ENCODE measurements at places on chromosomes 13 and 19.

GRCh38 chr19:46488551-46488950, 7.1 kb downstream of the PNMA8B start:
- DNase-seq, result no peak

- no peak for DNase-seq
Measured at GRCh38 chr19:44891016-44891882, at the start of gene TOMM40. TSS of gene TOMM40 (plus strand) at chr19:44891254. CDS start at chr19:44891416, 162 bp downstream.

DNA sequence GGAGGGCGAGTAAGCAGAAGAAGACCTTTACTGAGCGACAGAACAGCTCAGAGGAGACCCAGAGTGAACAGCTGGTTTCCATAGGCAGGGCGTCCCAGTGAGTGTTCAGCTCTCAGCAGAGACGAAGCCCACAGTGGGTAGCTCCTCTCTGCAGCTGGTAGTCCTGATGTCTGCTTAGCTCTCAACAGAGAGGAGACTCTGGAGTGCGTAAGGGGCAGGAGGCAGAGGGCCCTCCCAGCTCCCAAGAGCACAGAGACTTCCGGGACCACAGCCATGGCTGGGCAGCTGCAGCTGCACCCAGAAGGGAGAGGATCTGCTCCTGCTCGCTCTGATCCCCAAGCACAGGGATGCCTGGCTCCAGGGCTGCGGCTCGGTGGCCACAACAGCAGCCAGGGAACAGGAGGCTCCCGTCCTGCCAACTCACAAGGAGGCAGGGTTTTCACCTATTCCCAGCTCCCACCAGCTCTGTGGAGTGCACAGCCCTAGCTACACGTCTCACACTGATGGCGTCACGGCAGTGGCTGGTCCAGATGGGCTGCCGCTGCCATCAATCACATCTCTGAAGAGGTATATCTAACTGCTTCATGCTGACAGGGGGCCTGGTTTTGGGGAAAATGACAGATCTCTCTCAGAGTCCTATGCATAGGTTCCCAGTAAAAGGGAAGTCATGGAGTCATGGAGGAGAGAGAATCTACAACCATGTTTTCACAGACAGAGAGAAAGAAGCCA, 2660.1 kb upstream of the PCDH20 start:
- no peak for DNase-seq

GRCh38 chr19:10289836-10290356, at the start of gene ICAM5:
TSS of gene ICAM5 (plus strand) at chr19:10289952. CDS start at chr19:10290044, 92 bp downstream.
- DNase-seq, result no peak

DNA sequence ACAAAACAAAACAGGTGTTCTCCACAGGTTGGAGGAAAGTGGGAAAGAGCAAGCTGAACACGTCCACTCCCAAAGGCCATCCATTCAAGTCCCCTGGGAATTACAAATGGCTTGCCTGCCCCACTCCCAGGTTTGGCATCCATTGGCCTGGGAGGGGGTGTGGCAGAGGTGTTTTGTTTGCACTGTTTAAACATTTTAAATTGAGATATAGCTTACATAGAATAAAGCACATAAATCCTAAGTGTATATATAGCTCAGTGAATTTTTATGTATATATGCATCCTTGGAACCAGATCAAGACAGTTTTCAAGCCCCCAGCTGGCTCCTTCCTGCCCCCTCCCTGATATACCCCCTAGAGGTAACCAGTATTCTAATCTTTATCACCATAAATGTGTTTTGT, 12.7 kb downstream of the SLC25A42 start:
- no peak for DNase-seq

DNA sequence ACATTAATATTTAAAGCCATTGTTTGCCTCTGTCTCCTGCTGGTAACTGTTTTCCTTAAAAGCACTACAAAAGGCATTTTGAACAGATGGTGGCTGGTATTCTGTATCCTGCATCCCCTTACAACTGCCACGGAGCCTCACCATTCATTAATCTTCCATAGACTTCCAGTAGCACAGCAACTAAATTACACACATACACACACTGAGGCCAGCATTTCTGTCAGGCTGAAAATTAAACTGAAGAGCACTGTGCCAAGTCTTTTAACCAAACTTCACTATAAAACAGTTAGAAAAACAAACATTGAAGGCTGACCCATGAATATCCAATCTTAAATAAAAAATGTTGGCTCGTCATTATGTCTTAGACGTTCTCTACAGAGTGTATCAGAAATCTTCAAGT, 697.8 kb downstream of the DACH1 start:
- no peak for DNase-seq

DNA sequence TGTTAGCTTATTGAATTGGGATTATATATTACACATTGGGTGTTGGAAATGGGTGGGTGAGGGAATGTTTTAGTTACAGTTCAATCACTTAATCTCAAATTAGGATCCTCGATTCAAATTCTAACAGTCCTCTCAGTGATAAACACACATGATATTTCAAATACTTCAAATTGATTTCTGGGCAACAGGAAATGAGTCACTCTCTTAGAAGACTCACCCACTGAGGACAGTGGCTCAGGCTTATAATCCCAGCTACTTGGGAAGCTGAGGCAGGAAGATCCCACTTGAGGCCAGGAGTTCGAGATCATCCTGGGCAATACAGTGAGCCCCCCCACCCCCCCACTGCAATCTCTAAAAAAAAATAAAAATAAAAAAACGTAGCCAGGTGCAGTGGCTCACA, 435.3 kb downstream of the KLF12 start:
- no peak for DNase-seq

DNA sequence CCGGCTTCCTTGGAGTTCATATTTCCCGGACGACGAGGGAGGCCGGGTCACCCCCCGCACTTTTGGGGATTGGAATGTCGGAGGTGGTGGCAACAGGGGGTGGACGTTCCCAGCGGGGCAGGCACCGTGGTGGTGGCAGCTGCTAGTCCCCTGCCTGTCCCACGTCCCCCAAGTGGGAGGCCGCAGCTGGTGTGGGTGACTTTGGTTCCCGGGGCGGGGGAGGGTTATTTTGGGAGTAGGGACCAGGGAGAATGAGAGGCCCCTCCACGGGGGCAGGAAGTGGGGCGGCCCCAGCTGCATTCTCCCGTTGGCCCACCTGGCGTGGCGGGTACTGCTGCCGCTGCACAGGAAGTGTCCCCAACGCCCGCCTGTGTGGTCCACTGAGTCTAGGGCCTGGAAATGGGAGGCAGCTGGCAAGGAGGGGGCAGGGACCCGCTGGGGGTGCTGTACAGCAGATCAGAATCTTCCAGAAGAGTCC, 11.1 kb upstream of the PLIN3 start:
- no peak for DNase-seq

Data from C1 segment of cervical spinal cord (tissue), 14 donors.